ENCODE measurements at places on chromosomes 13 and 19. TPM values are rescaled to one million over a fixed set of nuclear protein-coding genes. Genes with fewer than 3 reads are reported as not detected.

CYP2A6 gene
- polyA plus RNA-seq = not detected

CEACAM5 gene
- polyA plus RNA-seq = not detected

B3GNT3 gene
- polyA plus RNA-seq = 0.99 TPM

PSG7 gene
- not detected for polyA plus RNA-seq

SH2D3A gene
- polyA plus RNA-seq = 24.6 TPM

OLFM4 gene
- not detected for polyA plus RNA-seq

ZNF490 gene
- 1.3 TPM for polyA plus RNA-seq

VSTM2B gene
- 1.2 TPM for polyA plus RNA-seq

ZNF699 gene
- polyA plus RNA-seq = 2.6 TPM

RPS28 gene
- 1,790 TPM for polyA plus RNA-seq

PCDH8 gene
- polyA plus RNA-seq = 0.36 TPM

ZNF723 gene
- polyA plus RNA-seq = not detected

SPTBN4 gene
- 2.2 TPM for polyA plus RNA-seq

F2RL3 gene
- 0.14 TPM for polyA plus RNA-seq

EPSTI1 gene
- 0.89 TPM for polyA plus RNA-seq

CGB5 gene
- not detected for polyA plus RNA-seq

PGLYRP2 gene
- polyA plus RNA-seq = not detected

ICAM1 gene
- polyA plus RNA-seq = 1.0 TPM

IFNL1 gene
- not detected for polyA plus RNA-seq

FGF22 gene
- 1.1 TPM for polyA plus RNA-seq

TOMM40 gene
- polyA plus RNA-seq = 135 TPM

CELF5 gene
- 5.6 TPM for polyA plus RNA-seq

CGB1 gene
- polyA plus RNA-seq = not detected

ZNF223 gene
- 3.3 TPM for polyA plus RNA-seq

C2CD4C gene
- polyA plus RNA-seq = 2.1 TPM

RASGRP4 gene
- 1.5 TPM for polyA plus RNA-seq

PSG2 gene
- polyA plus RNA-seq = not detected

RUBCNL gene
- 2.9 TPM for polyA plus RNA-seq

CRX gene
- polyA plus RNA-seq = 0.07 TPM

DZIP1 gene
- polyA plus RNA-seq = 10.6 TPM

PLPPR3 gene
- polyA plus RNA-seq = 14.8 TPM

SLC8A2 gene
- 0.86 TPM for polyA plus RNA-seq

KANK3 gene
- 2.0 TPM for polyA plus RNA-seq

DIRAS1 gene
- 2.8 TPM for polyA plus RNA-seq

GFY gene
- 1.2 TPM for polyA plus RNA-seq

MEDAG gene
- 2.2 TPM for polyA plus RNA-seq

PCDH9 gene
- polyA plus RNA-seq = 0.23 TPM

RABAC1 gene
- polyA plus RNA-seq = 215 TPM

CDC42EP5 gene
- 2.3 TPM for polyA plus RNA-seq

LYPD5 gene
- polyA plus RNA-seq = 0.61 TPM

DPF1 gene
- polyA plus RNA-seq = 8.3 TPM

APOC4 gene
- not detected for polyA plus RNA-seq

IGFL2 gene
- not detected for polyA plus RNA-seq

SRRM5 gene
- 0.08 TPM for polyA plus RNA-seq

IFNL4 gene
- polyA plus RNA-seq = not detected

ZNF724 gene
- 35.4 TPM for polyA plus RNA-seq

FDX2 gene
- 35.0 TPM for polyA plus RNA-seq

TMEM238 gene
- polyA plus RNA-seq = 0.55 TPM

RASAL3 gene
- 1.8 TPM for polyA plus RNA-seq

MAMSTR gene
- polyA plus RNA-seq = 2.5 TPM

MYCBP2 gene
- polyA plus RNA-seq = 38.5 TPM

Data from GM23338 (cell line).